ENCODE measurements at places on chromosomes 2 and 18.

- no peak for DNase-seq
Observed at GRCh38 chr2:166614503-166614902, 120.5 kb upstream of the SCN7A start.

DNA sequence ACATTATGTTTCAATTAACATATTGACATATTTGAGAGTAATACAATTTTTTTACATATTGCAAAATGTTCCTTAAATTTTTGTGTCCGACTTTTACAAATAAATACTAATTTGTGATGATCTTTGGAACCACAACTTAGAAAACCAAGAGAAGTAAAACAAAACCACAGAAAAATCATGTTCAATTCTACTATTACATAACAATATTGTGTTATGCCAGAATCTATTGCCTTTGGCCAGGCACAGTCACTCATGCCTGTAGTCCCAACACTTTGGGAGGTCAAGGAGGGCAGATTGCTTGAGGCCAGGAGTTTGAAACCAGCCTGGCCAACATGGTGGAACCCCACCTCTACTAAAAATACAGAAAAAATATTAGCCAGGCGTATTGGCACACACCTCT, 92.8 kb upstream of the APCDD1 start:
- no peak for DNase-seq

GRCh38 chr18:23689616-23690504, 607 bp downstream of the LAMA3 start:
- DNase-seq = no peak

GRCh38 chr2:149314687-149315086, 15.7 kb upstream of the LYPD6 start:
- DNase-seq = no peak

GRCh38 chr2:147577998-147578380, 266.8 kb upstream of the ACVR2A start:
- DNase-seq = no peak

DNA sequence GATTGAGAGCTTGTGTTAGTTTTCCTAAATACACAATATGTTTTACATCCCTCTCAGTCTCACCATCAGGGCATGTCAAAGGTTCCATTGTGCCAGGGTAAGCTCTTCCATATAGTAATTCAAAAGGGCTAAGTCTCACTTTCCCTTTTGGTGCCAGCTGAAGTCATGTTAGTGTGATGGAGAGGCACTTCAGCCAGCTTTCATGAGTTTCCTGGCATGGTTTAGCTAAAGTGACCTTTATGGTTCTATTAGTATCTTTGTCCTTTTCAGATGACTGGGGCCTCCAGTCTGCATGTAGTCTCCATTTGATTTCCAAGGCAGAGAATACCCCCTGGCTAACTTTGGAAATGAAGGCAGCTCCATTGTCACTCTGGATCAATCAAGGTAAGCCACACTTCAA, 27.2 kb downstream of the NAT8 start:
- no peak for DNase-seq

DNA sequence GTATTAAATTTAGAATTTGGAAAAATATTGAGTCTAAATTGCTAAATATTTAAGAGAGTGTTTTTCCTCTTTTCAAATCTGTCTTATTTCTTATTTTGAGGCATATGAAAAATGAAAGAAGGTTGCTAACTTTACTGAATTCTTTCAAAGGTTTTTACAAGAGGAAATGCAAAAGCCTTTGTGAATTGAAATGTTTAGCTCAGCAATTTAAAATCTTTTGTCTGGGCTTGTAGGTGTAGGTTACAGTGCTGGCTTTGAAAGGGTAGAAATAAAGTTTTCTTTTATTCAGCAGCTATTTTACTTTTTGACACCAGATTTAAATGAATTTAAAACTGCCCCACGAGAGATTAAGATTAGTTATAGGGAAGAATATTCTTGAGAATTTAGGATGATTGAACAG, 192.0 kb downstream of the CDH7 start:
- no peak for DNase-seq
